Dermis microvascular lymphatic vessel endothelial cell (primary cell): ENCODE measurements at places on chromosomes 16 and 17. TPM values are rescaled to one million over a fixed set of nuclear protein-coding genes. Genes with fewer than 3 reads are reported as not detected.
A peak's percentile ranks its signal among the peaks of the same experiment; 100 is the strongest.

Gene RHBDF1
- 14.5 and 22.6 TPM in 2 replicates for total RNA-seq

Gene MT1E
- total RNA-seq = 11.1 and 108 TPM in 2 replicates

Gene KIF2B
- total RNA-seq = not detected in 2 replicates

DNA sequence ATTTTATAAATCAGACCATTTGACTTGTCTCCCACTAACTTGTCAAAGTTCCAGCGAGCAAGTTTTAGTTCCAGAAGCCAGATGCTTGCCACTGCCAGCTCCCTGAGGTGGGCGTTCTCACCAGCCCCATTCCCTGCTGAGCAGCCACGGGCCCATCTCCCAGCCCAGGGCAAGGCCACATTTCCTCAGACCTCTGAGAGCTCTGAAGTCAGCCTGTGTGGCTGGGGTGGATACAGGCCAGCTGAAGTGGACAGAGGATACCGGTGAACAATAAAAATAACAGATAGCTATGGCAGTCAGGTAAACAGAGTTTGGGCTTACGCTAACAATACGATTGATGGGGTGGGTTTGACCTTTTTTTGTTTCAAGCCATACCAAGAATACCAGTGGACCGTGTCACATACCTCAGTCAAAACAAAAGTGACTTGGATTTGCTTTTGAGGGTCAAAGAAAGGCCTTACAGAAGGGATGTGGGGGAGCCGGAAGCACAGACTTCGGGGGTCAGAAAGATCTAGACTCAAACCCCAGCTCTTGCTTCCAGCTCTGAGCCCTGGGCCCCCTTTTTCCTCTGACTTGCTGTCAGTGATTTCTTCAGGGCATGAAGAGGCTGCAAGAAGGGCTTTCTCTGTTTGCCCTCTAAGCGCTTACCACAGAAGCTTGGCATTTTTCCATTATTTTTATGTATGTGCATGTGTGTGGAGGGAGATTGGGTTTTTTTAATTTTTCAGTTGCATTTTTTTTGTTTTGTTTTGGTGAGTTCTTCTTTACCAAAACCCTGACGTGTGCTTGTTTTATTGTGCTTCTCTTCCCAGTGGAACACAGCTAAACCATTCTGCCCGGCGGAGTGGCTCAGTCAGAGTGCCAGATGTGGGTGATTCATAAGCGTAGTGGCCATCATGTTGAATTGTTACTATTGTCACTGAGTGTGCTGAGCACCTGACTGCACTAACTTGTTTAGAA is 109.9 kb downstream of the GNAO1 start:
- DNase-seq = no peak

DNA sequence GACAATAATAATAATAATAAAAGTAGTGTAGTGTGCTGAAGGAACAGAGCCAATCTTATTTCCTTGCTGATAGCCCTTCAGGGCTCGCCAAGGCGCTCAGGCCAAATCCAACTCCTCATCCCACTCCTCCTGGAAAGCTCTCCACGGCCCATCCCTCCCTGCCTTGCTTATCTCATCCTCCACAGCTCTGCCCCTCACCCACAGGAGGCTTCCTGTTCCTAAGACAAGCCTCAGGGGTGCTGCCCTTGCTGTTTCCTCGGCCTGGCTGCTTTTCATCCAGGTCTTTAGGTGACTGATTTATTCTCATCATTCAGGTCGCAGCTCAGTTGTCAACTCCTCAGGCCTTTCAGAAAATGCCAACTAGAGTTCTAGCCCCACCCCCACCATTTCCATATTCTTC is 11.2 kb downstream of the GTF3C1 start:
- DNase-seq = peak; percentile 53

- no peak for DNase-seq
These were observed 49.9 kb downstream of the RBFOX1 start for GRCh38 chr16:7382521-7382920.

DNA sequence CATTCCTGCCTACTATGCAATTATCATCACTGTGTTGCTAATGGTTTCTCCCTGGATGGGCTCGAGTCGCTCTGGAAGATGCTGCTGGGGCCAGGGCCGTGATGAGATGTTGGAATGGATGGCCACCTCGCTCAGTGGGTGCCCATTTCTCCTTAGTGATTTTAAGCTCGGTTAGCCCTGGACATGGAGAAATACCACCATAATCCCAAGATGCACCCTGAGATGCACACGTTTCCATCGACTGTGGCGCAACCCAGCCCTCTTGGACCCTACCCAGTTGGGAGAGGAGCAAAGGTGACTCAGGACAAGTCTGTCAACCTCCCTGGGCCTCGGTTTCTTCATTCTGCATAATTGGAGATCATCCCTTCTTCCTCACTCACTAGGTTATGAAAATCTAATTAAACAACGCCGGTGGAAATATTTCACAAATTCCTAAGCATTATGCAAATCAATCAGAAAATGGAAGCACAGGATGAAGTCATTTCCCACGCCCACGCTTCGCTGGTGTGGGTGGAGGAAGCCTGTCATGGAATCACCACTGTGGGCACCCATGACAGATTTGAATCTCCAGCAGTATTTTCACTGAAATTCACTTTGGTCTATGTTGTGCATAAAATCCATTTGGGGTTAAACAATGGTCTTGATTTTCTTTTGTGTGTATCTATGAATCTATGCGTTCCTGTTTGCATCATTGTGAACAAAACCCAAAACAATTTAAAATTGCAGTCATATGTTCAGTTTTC is 195.2 kb downstream of the AXIN2 start:
- no peak for DNase-seq

- no peak for DNase-seq
These were observed 656 bp upstream of the KCTD13 start for GRCh38 chr16:29926711-29927052.

- no peak for DNase-seq
These were observed 7.2 kb downstream of the SUPT4H1 start for GRCh38 chr17:58344791-58345157.

- DNase-seq = no peak
These were observed 98.9 kb downstream of the N4BP1 start for GRCh38 chr16:48511071-48511540.
